MM.1S (cell line): ENCODE measurements at places on chromosomes 12 and 14.

- peak; percentile 58 for DNase-seq
These were observed 41.2 kb downstream of the NKX2-1 start for GRCh38 chr14:36478782-36479181.

DNA sequence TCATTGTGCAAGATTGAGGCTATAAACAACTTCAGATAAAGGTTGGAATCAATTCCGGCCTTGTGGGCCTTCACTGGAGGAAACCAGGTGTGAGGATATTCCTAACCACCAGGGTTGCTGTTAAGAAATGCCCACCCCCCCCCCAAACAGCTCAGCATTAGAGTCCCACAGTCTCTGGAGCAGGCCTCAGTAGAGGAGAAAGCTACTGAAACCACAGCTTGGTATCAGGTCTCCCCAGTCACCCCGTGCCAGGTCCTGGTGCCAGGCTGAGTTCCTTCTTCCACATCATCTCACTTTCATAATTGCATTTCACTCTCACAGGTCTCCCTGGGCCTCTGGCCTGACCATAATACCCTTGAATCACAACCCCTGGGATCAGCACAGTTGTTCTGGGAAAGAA, 12.5 kb downstream of the GALNT6 start:
- peak; percentile 27 for DNase-seq

DNA sequence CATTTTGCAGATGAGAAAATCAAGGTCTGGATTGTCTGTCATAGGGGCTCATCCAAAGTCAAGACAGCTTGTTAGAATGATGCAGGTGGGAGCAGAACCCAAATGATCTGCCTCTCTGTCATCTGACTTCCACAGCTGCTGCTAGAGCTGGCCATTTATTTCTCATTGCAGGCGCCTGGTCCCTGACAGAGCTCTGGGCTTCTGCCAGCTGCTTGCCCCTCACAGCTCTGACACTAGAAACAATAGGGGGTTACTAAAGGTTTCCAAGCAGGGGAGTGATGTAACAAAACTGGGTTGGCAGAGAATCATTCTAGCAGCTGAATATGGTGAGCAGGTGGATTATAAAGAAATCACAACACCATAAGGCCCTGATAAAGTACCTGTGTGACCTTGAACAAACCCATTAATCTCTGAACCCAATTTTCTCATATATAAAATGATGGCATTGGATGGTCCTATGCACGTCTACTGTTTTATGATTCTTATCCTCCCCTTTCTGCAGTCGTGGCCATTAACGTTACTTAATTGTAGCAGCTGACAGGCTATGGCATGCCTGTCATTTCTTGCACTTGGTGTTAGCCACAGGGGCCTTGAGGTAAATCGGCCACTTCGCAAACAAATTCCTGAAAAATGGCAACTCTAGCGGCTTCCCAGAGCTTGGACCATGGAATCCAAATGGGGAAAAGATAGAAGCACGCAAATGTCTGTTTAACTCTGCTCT, 134.6 kb downstream of the RMST start:
- no peak for DNase-seq

- DNase-seq: no peak
These were observed 74.4 kb downstream of the SLC24A4 start for GRCh38 chr14:92397150-92397952.

- DNase-seq: no peak
These were observed 2.6 kb downstream of the SIX4 start for GRCh38 chr14:60721326-60722106.

GRCh38 chr14:23102801-23103200, 2.0 kb downstream of the CIROP start:
- no peak for DNase-seq

GRCh38 chr14:50795142-50795541, 35.8 kb downstream of the NIN start:
- no peak for DNase-seq

DNA sequence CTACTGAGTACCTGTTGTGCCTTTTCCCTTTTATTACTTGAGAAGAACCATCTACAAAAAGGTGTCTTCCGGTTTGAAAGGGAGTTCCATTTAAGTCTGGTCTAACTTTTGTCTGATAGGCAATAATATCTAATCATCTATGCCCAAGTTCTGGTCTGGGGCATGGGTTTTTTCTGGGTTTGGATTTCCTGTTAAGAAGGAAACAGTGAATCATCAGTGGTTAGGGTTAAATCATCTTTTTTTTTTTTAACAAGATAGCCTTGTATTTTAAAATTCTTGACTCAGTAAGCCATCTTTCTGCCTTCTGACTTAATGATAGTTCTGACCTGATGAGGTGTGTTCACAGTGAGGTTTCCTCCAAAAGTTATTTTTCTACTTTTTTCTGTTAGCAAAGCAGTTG, 29.3 kb upstream of the CPNE8 start:
- DNase-seq: no peak

DNA sequence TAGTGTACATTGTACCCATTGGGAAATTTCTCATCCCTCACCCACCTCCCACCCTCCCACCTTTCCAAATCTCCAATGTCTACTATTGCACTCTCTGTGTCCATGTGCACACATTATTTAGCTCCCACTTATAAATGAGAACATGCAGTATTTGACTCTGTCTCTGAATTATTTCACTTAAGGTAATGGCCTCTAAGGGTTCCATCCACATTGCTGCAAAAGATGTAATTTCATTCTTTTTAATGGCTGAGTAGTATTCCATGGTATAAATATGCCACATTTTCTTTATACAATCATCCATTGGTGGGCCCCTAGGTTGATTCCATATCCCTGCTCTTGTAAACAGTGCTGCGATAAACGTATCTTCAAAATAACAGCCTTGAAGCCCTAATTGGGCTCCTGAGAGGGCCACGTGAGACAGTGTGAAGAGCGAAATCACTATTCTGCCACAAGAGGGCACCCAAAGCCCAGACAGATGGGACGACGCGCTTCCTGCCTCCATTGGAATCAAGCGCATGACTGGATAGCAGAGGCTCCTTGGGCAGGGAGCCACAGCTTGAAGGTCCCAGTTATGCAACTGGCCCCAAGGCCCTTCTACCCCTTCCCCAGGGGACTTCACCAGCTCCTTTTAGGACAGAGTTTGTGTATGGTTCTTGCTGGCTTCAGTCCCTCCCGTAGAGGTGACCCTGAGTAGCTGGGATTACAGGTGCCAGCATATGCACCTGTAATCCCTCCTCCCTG, 21.3 kb upstream of the CD27 start:
- DNase-seq: peak; percentile 86

GRCh38 chr14:76834241-76834661, 8.0 kb downstream of the LRRC74A start:
- DNase-seq: no peak

DNA sequence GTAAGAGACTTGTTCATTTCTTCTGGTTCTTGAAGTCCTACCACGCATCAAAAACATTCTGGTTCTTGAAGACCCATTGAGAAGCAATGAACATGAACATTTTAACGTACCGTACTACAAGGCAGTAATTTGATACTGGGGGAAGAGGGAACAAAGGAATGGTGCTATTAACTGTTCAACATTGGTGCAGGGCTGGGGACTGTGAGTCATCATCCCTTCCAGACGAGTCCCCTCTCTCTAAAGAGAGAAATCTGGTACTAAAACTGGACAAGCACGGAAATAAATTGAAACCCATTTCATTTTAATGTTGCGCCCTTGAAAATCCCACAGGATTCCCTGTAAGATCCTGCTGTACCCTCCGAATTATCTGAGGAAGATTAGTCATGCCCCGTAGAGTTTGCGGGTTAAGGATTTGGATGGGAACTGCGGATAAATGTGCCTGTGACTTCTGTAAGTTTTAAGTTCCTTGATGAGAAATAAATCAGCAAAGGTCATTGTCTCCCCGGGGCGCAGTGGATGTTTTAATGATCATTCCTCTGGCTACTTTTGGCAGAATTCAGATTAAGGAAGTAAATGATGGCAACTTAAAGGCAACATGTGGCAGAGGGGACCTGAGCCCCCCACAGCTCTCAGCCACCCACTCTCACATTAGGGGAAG, 78.6 kb downstream of the KCNK13 start:
- no peak for DNase-seq

- DNase-seq: no peak
These were observed 24.6 kb upstream of the ANP32D start for GRCh38 chr12:48447755-48448154.

DNA sequence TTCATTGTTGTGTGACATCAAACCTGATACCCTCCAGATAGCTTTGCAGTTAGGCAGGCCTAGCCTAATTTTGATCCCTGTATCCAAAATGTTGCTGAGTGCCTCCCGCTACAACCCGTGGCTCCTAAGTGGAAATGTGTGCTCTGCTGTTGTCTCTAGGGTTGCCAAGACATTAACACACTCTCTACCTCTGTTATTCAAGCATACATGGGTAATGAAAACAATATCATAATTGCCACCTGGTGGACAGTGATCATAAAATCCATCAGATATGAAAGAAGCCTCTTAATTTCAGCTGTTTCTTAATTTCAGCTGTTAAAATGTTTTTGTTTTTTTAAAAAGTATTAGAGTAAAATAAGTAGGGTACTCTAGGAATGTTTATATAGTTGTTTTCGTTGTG, 93.5 kb downstream of the PLEKHA5 start:
- DNase-seq: no peak
